Fibroblast of mammary gland (primary cell): ENCODE measurements at places on chromosomes 16 and 17.

DNA sequence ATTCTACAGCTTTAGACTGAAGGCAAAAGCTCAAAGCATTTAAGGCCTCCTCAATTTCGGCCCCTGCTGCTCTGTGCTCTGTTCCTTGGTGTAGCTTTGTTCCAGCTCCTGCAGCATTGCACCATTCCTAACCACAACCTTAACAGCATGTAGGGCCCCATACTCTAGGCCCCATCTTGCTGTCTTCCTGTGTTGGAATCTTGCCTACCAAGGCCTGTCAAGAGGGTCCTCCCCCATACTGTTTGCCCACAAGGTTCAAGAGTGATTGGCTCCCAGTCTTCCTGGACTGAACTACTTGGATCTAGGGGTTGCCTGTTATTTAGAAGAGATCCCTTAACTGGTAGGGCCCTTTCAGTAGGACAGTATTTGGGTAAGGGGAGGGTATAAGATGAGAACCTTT, 26.8 kb downstream of the TRPV2 start:
- peak; percentile 62 for DNase-seq

DNA sequence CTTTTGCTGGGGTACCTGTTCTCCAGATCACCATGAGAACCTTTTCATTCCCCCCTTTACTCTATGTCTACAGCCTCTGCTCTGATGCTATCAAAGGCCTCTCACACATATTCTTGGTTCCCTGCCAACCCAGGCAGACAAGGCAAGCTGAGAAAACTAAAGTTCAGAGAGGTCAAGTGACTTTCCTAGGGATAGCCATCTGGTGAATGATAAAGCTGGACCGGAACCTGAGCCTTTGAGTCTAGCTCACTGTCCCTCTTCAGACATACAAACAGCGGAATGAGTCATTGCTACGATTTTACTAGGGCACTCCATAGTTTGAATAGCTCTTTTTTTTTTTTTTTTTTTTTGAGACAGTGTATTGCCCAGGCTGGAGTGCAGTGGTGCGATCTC, 73.3 kb downstream of the XYLT1 start:
- DNase-seq: peak; percentile 68

GRCh38 chr17:79789943-79790804, 6.7 kb downstream of the CBX8 start:
- no peak for DNase-seq

- DNase-seq: no peak
Measured at GRCh38 chr17:46115699-46116098, 77.5 kb downstream of the KANSL1 start.

- DNase-seq: peak; percentile 25
Measured at GRCh38 chr17:10349403-10349802, 23.4 kb downstream of the MYH13 start.

GRCh38 chr17:60618854-60619526, 19.0 kb downstream of the PPM1D start:
- DNase-seq: no peak

- no peak for DNase-seq
Measured at GRCh38 chr16:67606632-67607031, 38.3 kb upstream of the CARMIL2 start.

GRCh38 chr16:65728167-65728566, 606.3 kb upstream of the CDH11 start:
- no peak for DNase-seq

DNA sequence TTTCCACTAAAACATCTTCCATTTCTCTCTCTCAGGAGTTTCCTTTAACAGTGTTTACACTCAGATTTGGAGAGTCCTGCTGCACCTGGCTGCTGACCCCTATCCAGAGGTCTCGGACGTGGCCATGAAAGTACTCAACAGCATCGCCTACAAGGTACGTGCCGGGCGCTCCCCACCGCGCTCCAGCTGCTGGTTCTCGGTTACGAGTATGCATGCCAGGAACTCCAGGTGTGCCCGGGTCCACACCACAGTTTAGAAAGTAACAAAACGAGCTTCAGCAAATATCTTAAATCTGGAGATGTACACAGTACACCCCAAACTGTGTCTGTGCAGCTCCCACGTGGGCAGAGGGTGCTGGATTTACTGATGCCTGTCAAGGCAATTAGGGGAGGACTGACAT, 82.9 kb upstream of the CHMP6 start:
- DNase-seq: no peak

GRCh38 chr17:67059372-67059771, 15.0 kb downstream of the CACNG1 start:
- no peak for DNase-seq

DNA sequence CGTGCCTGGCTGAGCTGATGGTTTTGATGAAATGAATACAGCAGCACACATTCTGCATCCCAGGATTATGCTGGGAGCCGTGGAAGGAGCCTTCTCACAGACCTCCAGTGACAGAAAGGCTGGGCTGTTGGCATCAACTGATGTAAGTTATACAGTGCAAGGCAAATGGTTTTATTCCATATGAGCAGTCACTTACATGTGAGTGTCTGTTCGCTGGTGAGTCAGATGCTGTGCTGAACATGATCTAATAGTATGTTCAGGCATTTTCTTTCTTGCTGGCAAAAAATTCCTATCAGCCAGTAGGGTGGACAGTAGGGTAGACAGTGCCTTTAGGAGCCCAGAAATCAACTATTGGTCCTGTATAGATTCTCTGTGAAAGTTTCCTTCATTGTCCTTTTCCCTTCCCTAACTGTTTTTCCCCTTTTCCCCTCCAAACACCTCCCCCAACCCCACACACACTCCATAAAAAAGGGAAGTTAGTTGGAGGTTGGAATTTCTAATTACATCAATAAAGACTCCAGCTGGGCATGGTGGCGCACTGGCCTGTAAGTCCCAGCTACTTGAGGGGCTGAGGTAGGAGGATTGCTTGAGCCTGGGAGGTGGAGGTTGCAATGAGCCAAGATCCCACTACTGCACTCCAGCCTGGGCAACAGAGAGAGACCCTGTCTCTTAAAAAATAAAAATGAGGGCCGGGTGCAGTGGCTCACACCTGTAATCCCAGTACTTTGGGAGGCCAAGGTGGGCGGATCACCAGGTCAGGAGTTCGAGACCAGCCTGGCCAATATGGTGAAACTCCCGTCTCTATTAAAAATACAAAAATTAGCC, 36.2 kb downstream of the LDHD start:
- peak; percentile 69 for DNase-seq

- peak; percentile 48 for DNase-seq
Measured at GRCh38 chr17:42748908-42749798, 4.3 kb upstream of the EZH1 start.

GRCh38 chr17:4935650-4936049, 3.6 kb downstream of the GP1BA start:
- no peak for DNase-seq

- DNase-seq: peak; percentile 41
Measured at GRCh38 chr16:87178977-87179376, 138.2 kb downstream of the C16orf95 start.

- no peak for DNase-seq
Measured at GRCh38 chr16:50530277-50531236, 17.6 kb upstream of the NKD1 start.

GRCh38 chr17:45046537-45047125, 4.8 kb downstream of the DCAKD start:
- peak; percentile 66 for DNase-seq

DNA sequence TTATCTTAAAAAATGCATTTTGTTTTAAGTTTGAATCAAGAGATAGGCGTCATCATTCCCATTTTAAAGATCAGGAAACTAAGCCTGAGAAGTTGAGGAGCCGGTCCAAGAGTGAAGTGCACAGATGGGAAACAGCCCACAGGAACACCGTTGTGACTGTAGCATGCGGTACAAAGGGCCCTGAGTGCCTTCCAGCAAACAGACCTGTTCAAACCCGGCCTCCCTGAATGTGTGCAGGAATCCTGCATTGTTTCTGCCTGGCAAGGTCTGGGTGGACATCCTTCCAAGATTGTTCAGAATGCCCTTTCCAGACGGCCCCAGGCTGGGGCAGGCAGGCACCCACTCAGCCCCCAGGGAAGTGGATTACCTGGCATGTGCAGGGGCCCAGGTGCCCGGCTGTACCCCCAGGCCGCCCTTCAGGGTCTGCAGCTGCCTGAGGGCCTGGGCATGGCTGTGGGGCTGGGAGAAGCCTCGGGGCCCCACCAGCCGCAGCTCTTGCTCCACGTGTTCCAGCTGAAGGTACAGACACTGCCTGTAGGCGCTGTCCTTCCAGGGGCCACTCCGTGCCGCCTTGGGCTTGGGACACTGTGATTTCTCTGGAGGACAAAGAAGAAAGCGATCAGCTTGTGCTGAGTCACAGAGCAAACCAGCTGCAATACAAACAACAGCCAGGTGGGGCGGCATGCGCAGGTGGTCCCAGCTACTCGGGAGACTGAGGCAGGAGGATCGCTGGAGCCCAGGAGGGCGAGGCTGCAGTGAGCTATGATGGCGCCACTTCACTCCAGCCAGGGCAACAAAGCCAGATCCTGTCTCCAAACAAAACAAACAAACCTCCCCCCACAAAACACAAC, 45.0 kb upstream of the GCSH start:
- DNase-seq: no peak

DNA sequence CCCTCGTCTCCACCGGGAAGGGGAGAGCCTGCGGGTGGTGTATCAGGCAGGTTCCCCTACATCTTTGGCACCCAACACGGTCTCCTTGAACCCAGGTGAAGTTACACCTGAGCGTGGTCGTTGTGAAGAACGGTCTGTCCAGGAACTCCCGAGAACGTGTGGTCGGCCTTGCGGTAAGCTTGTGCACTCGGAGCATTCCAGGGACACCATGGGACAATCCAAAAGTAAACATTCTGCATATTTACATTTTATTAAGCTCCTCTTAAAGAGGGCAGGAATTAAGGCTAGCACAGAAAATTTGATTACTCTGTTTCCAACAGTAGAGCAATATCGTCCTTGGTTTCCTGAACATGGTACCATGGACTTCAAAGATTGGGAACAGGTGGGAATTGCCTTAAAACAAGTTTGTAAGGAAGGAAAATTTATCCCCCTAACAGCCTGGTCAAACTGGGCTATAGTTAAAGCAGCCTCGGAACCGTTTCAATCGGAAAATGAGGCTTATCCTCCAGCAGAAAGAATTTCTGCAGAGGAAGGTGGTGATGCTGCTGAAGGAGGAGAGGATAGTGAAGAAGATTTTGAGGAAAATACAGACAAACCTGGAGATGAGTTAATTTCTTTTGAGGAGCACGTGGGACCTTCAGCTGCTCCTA, 18.2 kb downstream of the ALOX15B start:
- DNase-seq: no peak

DNA sequence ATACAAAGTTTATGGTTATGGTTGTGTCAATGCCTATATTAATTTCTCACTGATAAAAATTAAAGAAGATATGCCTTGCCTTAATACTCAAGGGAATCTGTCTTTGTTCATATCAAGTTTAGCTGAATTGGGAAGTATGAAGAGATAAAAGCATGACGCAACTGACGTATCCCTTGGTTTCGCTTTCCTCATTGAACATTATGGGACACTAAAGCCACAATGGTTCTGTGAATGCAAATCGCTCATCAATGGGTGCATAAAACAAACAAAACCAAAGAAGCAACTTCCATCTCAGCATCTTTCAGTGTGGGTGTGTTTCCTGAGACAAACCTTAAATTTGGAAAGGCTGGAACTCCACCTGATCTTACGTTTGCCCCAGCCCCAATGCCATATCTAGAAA, 108.2 kb downstream of the NPIPB5 start:
- DNase-seq: no peak

- DNase-seq: no peak
Measured at GRCh38 chr17:81534157-81535006, 6.2 kb downstream of the FSCN2 start.

GRCh38 chr17:73947281-73947965, 256.1 kb upstream of the RPL38 start:
- no peak for DNase-seq

GRCh38 chr16:84545114-84545737, 40.8 kb upstream of the MEAK7 start:
- DNase-seq: no peak

DNA sequence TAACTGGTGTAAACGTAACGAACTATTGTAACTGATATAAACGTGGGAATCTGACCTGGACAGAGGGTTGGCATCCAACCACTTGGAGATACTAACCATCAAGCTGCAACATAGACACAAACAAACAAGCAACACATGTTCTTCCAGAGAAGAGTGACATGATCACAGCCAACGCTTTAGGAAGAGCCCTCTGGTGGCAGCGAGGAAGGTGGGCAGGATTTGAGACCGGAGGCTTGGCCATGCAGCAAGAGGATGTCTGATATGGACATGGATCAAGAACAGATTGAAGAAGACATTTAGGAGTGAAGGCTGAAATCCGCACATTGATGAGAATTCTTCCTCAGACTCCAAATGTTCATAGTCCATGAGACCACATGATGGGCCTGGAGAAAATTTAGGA, 40.3 kb upstream of the TNRC6A start:
- peak; percentile 62 for DNase-seq

DNA sequence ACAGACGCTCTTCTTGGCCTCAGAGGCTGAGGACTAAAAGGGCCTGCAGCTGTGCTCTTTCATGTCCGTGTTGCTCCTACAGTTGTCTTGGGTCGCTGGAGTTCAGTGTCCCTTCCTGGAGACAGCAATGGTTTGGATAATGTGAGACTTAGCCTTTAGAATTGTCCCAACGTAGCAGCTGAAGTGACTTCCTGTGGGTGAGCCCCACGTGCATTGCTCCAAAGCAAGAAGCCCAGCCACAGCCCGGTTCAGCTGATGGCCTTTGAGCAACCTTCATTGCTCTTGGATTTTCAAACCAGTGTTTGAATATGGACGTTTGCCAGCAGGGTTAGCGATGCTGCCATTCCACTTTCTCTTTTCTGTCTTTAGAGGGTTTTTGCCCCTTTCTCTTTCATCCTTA, 19.7 kb downstream of the TMEM11 start:
- DNase-seq: no peak

DNA sequence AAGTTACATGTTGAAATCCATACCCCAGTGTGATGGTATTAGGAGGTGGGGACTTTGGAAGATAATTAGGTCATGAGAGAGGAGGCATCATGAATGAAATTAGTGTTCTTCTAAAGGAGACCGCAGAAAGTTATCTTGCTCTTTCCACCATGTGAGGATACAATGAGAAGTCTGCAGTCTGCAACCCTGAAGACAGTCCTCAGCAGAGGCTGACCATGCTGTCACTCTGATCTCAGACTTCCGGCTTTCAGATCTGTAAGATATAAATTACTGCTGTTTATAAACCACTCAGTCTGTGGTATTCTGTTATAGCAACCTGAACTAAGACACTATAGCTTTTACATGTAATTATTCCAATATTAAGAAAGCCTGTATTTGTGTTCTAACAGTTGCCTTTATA, 116.7 kb upstream of the CES5A start:
- DNase-seq: no peak

GRCh38 chr16:9900576-9900975, 281.7 kb downstream of the GRIN2A start:
- DNase-seq: no peak

- DNase-seq: no peak
Measured at GRCh38 chr16:27149986-27150385, 53.3 kb upstream of the KDM8 start.

GRCh38 chr16:72480911-72481310, 309.0 kb upstream of the PMFBP1 start:
- peak; percentile 21 for DNase-seq

DNA sequence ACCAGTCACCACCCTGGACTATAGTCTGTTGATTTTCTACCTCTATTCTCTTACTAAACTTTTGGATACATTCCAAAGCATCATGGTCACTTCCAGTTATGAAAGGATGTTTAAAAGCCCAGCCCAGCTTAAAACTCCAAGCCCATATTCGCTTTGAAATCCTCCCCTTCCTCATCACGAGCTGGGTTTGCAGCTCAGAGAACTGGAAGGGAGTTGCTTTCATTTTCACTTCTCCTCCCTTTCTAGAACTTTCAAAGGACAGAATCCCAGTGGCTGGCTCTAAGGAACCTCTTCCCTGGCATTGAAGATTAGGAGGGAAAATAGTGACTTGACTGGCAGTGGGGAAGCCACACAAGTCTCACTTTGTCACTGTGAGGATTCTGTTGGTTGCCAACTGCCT, 100.1 kb upstream of the DYNLRB2 start:
- DNase-seq: no peak
